ENCODE measurements at places on chromosomes 7 and 10.
A peak's percentile ranks its signal among the peaks of the same experiment; 100 is the strongest.

DNA sequence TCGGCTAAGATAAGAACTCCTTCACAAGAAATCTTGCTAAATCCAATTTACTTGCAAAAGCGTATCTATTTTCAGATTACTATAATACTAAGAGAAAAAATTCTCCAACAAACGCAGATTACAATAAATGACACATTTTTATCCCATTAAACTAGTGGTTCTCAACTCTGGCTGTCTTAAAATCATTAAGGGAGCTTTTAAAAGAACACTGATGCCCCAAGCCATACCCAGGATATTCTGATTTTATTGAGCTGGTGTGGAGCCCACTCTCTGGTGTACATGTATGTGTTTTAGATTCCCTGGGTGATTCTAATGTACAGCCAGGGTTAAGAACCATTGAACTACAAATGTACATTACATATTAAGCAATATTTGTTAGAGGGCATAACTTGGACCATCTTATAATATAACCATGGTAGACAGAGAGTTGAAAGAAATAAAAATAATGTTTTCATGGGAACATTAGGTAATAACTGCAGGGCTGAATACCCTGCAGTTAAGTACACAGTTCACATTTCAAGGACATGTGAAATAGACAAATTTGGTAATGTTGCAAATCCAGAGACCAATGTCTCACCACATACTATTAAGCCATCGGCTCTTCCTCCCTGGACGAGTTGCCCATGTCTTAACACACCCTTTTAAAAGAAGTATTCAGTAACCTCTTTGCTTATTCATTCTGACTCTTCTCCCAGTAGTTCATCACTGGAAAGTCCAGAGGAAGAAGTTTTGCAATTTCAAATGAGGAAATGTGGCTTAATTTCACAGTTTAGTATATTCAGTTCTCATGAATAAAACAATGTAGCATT, 6.2 kb downstream of the GSAP start:
- no peak for DNase-seq

GRCh38 chr7:122829962-122830361, 56.3 kb downstream of the CADPS2 start:
- no peak for DNase-seq

DNA sequence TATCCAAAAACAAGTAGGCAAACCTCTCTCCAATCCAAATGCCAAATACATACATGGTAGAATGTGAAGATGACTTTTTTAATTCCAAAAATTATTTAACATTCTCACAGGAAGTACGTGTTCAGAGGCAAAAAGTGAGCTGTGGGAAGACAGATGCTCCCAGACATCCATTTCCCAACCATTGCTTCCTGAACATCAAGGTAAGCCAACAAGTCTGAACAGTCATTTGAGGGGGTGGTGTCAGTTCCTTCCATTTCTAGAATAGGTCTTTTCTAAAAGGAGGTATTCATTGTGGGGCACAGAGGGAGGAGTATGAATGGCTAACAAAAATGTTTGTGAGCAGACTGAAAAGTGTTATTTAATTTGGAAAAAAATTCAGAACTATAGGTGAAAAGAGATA, 49.1 kb downstream of the OSBPL3 start:
- DNase-seq, result no peak

DNA sequence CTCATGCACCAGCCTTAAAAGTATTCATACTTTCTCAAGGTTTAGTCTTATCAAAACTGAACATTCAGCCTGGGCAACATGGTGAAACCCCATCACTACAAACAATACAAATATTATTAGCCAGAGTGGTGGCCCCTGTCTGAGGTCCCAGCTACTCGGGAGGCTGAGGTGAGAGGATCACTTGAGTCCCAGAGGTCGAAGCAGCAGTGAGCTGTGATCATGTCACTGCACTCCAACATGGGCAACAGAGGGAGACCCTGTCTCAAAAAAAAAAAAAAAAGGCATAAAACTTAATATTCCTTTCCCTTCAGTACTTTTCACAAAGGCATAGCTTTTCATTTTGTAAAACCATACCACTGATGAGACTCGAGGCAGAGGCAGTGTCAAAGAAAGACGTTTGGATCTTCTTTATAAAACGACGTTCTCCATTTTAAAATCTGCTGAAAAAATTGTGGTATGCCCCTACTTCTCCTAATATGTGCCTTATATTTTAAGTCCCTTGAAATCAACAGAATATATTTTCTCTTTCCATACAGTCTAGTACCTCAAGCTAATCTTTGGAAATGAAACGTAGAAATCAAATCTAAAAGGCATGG, 1.9 kb downstream of the NSUN6 start:
- DNase-seq, result no peak

- no peak for DNase-seq
Observed at GRCh38 chr7:151767557-151767956, 109.4 kb downstream of the PRKAG2 start.

- DNase-seq, result no peak
Observed at GRCh38 chr10:18658271-18659124, 733 bp upstream of the ARL5B start.

DNA sequence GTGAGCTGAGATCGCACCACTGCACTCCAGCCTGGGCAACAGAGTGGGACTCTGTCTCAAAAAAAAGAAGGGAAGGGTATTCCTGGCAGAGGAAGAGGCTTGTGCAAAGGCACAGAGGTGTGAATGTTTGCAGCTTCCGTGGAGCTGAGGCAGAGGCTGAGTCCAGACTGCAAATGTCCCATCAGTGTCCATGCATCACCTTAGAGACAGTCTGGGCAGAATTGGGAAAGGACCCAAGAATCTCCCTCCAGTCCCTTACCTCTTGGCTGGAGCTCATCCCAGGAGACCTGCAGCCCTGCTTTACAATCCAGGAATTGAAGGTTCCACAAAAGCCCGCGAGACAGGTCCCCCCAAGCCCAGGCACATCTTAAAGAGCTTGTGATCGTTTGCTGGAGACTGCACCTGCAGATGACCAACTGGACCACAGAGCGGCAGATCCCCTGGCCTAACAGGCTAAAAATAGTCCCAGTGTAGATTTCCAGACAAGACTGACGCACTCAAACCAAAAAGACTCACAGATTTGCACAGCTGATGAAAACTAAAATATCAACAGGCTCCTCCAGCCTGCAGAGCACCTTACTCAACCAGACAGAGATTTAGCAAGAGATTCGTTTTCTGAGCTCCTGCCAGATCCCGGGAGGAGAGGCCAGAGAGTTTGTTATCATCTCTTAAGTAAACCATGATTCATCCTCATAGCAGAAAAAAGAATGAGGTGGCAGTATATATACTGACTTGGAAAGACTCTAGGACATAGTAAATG, 22.9 kb upstream of the NANOS1 start:
- no peak for DNase-seq

- DNase-seq, result no peak
Observed at GRCh38 chr7:7742223-7742622, 23.8 kb upstream of the RPA3 start.

DNA sequence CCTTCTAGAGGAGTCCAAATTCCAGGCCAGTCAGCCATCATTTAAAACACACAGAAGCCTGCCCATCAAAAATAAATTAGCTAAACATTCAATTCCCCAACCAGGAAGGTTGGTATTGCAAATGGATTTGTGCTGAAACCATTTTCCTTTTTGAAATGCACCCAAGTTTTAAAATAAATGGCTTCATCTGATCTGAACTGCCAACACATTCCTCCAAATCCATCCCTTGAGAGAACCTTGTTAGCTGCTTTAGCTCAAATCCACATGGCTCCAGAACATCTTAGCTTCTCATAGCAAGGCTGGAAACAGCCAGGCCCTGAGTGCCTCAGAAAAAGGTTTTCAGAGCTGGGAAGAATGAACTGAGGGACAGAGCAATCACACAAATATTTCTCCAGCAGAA, 306.3 kb downstream of the FZD1 start:
- no peak for DNase-seq

DNA sequence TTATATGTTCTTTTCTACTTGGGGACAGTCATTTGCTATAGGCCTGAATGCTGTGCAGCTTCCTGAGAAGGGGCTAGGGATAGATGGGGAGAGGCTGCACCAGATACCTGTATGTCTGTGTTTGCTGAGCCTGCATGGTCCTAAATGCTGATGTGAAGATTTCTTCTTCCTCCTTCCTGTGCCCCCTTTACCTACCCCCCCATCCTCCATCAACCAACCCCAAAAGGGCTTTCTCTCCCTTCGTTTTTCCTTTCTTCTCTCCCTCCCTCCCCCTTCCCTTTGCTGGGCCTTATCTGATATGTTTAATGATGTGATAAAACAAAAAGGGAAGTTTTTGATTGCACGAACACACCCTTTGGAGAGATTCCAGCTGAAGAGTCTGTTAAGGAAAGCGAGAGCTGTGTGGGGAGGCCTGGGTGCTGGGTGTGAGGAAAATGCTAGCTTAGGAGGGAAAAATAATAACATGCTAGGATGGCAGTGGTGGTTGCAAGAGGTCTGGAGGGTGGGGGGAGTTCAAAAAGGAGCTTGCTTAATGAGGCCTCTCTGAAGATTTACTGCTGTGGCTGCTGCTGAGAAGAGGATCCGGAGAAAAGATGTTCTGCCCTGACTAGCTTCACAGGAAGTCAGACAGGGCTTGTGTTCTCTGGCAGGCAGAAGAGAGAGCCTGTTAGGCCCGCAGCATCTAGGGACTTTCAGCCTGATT, 101.8 kb downstream of the SAMD9 start:
- DNase-seq, result no peak

DNA sequence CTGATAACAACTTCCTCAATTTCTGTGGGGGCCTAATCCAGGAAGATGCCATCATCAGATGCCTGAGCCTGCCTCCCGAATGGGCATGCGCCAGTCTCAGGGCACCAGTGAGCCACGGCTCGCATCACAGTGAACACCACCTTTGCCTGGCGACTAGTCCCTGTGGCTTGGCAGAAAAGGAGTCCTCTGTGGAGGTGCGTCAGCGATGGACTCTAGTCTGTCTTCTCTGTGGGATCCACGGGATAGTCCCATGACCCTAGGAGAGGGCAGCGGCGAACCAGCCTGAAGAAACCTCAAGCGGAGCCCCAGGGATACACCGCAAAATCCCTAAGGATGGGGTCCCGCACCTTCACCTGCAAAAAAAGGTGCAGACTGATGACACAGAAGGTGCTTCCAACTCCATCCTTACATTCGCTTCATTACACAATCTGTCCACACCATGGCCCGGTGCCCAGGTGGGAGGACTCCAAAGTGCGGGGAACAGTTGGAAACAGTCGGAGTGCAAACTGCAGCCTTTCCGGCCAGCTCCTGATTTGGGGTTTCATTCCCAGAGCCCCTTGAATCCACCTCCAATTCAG, 35.1 kb upstream of the ZNF273 start:
- DNase-seq, result no peak

DNA sequence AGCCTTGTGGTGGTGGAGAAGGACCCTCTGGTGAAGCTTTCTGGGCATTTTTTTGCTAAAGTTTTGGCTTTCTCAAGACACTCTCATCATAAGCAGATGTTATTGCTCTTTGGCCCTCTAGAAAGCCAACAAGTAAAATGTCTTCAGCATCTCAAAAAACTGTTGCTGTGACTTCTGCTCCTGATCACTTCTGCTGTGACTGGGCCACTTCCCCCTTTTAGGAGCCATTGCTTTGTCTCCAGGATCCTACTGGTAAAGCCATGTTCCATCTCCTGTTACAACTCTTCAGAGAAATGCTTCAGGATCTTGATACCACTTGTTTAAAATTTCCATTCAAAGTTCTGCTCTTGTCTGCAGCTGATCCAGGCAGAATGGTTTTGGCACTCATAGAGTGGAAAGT, 10.9 kb downstream of the PARP12 start:
- no peak for DNase-seq

DNA sequence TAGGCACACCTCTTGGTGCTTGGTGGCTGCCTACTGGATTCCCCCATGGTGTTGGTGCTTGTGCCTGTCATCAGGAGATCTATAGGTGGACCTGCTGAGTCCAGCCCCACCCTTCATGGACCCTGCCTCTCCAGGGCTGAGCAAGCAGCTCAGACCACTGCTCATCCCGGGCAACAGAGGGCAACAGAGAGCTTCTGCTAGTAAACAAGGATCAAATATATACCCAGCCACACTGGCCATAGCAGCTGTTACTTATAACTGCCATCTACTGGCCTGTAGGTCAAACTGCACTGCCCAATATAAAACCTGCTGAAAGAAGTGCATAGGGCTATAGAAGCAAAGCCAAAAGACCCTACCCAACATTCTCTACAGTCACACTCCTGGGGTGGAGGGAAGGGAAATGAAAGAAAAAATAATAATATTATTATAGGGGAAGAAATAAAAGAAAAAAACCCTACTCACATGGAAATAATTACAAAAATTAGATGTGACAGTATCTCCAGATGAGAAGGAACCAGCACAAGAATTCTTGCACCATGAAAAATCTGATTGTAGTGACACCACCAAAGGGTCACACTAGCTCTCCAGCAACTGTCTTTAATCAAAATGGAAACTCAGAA, 54.9 kb upstream of the ZNF800 start:
- peak; percentile 4 for DNase-seq

DNA sequence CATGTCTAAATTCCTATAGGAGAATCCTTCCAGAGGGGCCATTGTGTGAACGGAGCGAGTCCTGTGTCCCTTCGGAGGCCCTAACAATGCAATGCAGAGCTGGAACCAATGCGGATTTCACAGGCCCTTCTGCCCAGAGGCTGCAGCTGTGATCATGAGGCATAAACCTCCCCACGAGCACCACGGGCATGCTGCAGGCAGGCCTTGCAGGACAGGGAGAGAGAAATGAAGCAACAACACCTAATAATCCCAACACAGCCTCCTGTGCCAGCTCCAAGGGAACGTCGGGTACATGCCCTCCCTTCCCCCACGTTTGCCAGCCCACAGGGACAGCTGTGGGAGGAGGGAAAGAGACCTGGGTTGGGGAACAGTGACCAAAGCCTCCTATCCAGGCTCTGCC, 74.4 kb downstream of the TNS3 start:
- DNase-seq, result no peak

DNA sequence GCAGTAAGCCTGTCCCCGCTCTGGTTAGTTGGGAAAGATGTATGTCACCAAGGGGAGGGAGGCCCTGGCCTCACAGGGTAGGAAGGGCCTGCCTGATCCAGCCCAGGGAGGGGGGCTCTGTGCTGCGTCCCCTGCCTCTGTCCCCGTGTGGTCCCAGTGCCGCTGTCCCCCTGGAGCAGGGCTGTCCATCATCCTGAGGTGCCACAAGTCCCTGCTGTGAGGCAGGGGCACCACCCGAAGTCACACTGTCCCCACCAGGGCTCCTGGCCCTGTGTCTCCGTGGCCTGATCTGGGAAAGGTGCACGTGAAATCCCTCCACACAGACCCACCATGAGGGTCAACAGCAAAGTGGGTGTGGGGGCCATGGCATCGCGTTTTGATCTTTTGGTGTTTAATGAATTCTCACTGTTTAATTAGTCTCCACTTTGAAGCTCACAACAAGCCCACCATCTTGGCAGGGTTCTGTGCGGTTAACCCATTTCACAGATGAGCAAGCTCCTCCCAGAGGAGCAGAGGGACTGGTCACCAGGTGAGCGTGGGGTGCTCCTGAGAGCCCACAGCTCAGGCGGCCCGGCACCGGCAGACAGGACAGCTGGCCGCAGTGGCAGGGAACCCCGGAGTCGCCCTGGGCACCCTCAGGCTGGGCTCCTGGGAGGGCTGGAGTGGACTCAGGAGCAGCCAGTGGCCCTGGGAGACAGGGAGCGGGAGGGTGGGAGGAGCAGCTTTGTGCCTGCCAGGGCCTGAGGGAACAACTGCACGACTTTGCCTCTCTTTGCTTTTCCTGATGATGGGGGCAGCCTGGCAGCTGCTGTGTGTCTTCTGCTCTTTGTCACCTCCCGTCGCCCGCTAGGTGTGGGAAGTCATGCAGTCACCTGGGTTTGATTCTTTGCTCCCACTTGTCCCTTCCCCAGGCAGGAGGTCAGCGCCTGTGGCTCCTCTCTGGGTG, 12.0 kb upstream of the CRYGN start:
- DNase-seq, result no peak
